ENCODE measurements at places on chromosomes 16 and 17.

GRCh38 chr16:84294531-84295142 lies at the start of gene WFDC1:
Gene WFDC1, plus strand, starts transcription at chr16:84294878. Its CDS starts 94 bp downstream, at chr16:84294972.
- peak; percentile 11 for DNase-seq

DNA sequence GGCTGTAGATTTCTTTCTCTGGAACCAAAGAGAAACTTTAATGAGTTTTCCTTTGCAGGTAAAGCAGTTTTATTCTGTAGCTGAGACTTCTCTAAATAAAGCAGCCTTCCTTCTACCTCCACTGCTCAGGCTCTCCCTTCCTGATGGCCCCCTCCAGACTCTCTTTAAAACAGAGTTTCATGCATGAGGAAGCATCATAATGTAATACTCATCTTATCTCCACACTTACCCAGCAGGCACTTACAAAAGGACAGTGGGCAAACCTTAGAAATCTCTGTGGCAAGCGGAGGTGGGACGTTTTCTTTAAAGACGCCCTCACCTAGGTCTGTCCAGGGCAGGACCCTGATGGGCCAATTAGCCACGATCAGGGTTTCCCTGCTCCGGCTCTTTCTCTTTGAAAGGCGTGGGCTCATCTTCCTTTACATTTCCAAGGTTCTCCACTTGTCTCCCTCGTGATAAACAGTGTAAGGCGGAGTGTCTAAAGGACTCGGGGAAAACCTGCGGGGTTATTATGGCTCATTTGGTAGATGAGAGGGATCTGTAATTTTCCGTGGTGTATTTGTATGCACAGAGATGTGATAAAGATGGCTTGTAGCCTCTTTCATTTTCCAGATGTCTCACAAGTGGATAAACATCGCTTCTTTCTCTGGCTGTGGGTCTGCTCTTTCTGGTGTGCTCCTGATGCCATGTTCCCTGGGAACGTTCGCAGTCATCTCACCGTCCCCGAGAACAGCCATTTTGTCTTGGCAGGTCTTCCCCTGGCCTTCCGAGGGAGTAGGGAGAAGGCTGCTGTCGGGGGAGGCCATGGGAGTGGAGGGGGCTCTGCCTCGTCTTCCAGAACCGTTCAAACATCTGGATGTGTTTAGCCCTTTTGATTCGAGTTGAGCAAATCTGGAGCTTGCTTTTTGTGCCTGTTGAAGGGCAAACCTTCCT lies 239.0 kb downstream of the CCDC182 start:
- peak; percentile 84 for DNase-seq

- DNase-seq: no peak
Measured at GRCh38 chr16:80615735-80616134, 74.9 kb downstream of the DYNLRB2 start.

GRCh38 chr16:70630960-70631745 lies 15.2 kb upstream of the IL34 start:
- DNase-seq: no peak

DNA sequence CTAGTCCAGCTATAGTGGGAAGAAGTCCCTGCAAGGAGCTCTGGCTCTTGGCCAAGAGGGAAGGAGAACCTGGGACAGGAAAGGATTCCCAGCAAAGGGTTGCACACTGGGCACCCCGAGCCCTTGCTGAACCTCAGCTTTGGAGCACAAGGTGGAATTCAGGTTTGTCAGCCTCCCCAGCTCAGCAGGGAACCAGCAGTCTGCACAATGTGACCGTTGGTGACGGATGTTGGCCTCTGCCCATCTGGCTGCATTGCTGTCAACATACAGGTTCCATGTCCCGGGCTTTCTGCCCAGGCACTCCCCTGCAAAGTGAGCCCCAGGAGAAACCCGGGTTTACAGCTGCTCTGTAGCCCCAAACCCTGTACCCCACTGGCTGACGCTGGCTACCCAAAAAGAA lies 6.7 kb downstream of the RPRML start:
- DNase-seq: no peak

DNA sequence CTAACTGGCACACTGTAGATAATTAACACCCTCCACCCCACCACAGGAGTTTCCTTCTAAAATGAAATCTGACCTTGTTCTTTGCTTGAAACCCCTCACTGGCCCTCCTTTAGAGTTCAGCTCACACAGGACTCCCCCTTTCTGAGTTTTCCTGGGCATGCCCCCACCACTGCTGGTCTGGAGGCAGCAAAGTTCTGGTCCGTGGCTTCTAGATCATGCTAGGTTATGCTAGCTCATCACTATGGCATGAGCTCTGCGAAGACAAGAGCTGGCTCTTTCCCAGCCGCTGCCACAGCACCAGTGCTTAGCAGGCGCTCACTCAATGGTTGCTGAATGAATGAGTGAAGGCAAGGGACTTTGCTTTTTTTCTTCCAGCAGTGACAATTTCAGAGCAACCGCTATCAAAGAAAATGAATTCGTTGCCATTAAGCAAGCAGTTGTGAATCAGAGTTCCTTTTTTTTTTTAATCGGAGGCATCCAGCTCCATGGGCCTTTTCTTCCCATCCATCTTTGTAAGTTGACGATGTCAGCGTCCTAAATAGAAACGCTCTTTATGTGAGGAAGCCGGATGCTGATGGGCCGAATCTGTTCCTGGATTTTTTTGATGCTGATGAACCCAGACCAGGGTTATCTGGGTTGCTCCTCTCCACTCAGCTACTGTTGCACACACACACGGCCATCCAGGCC lies 80.8 kb upstream of the NOL11 start:
- no peak for DNase-seq

GRCh38 chr17:65947831-65948230 lies 244.1 kb downstream of the CEP112 start:
- DNase-seq: no peak

- no peak for DNase-seq
Measured at GRCh38 chr17:29593591-29594518, 923 bp downstream of the ANKRD13B start.

- no peak for DNase-seq
Measured at GRCh38 chr16:61237884-61238485, 798.3 kb downstream of the CDH8 start.

- DNase-seq: no peak
Measured at GRCh38 chr17:42872251-42872965, 21.4 kb downstream of the AOC3 start.

Data from NCI-H2227 treated with DMSO at 0.1 percent for 48 hours (cell line).